ENCODE measurements at places on chromosomes 2 and 18.
A peak's percentile ranks its signal among the peaks of the same experiment; 100 is the strongest.

DNA sequence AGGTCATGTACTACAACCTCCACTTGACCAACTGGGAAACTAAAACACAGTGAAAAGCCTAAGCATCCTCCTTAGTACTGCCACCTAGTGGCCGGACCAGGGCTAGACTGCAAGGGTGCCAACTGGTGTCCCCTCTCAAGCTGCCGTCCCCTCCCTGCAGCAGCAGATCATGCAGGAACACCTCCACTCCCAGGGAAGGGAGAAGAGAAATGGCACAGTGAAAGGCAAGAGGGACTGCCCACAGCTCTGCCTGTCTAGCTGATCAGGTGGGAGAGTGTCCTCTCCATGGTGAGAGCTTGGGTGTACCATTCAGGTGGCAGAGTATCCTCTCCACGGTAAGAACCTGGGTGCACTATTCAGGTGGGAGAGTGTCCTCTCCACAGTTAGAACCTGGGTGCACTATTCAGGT lies 78.1 kb downstream of the AAK1 start:
- peaks cover 6% of the 10 kb centered on the region for H3K4me1 ChIP-seq
- H3K27me3 ChIP-seq = no peaks in the 10 kb centered on the region
- peak; percentile 95 for DNase-seq

- no peak for DNase-seq
- no peak overlapping the region for H3K4me3 ChIP-seq
- H3K4me1 ChIP-seq = no peaks in the 10 kb centered on the region
- peak overlapping the region; percentile 70 for H3K27ac ChIP-seq
- no peaks in the 10 kb centered on the region for H3K27me3 ChIP-seq
- H3K36me3 ChIP-seq = peaks cover 4% of the 10 kb centered on the region
Observed at GRCh38 chr2:1715184-1716013, 28.9 kb downstream of the PXDN start.

DNA sequence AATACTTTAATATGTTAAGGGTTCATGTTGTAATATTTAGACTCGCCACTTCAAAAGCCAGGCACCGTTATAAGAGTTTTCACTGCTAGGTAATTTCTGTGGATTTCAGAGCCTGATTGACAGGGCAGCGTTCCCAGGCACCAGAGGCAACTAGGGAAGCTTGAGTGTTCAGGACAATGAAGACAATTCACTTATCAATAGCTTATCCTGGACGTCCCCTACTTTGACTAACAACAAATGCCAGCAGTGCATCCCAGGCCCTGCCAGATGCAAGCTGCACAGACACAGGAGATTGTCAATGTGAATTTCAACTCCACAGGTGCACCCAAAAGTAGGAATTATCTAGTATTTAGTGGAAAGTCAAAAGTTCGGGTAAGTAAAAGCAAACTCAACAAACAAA lies 179.3 kb upstream of the GYPC start:
- DNase-seq = no peak
- H3K27me3 ChIP-seq = no peaks in the 10 kb centered on the region
- no peaks in the 10 kb centered on the region for H3K36me3 ChIP-seq
- H3K4me1 ChIP-seq = no peaks in the 10 kb centered on the region

GRCh38 chr2:69634196-69634821 lies 9.2 kb downstream of the AAK1 start:
- H3K36me3 ChIP-seq = peaks cover 7% of the 10 kb centered on the region
- H3K27me3 ChIP-seq = no peaks in the 10 kb centered on the region
- H3K27ac ChIP-seq = no peak overlapping the region
- no peak overlapping the region for H3K4me3 ChIP-seq

GRCh38 chr2:79993144-79993543 lies 311.4 kb downstream of the LRRTM1 start:
- H3K36me3 ChIP-seq = no peaks in the 10 kb centered on the region
- H3K27me3 ChIP-seq = no peaks in the 10 kb centered on the region
- DNase-seq = no peak
- no peak overlapping the region for H3K27ac ChIP-seq
- no peak overlapping the region for H3K4me3 ChIP-seq

Data from endodermal cell (in vitro differentiated cells).